Stimulated activated naive CD8-positive, alpha-beta T cell treated with anti-CD3 and anti-CD28 coated beads, Interleukin-15, Interleukin-2, amounts not matched to agents 100 U/mL and 50 U/mL, for 24 hours (primary cell): ENCODE measurements at places on chromosomes 12 and 14.
A peak's percentile ranks its signal among the peaks of the same experiment; 100 is the strongest.

DNA sequence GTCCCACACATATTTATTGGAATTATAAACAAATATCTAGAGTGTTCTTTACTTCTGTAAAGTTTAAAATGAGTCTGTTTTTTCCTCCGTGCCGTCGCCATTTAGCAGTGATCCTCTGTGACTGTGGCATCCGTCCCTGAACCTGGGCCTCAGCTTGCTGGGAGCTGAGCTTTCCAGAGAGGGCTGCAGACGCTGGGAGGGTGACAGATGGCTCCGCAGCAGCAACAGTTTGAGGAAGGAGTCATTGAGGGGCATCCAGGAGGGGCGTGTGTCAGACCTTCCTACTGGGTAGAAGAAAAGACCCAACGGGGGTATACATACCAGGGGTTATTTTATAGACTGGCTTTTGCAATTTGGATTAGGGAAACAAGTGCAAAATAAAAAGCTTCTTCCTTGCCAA lies 47.9 kb downstream of the NEUROD4 start:
- DNase-seq = no peak

DNA sequence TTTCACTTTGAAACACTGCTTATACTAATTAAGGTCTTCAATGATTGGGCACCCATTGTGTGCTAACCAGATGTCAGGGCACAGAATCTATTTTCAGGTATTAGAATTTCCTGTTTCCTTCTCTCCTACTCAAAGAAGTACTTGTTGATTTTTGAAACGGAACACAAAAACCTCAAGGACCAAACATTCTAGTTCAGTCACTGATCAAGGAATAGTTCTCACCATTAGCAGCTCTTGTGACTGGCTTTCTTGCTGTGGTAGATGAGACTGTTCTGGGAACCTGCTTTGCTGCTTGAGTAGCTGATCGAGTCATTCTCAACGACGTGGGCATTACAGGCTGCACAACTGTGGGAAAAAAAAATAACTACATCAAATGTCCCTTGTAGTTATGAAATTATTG lies 11.0 kb downstream of the DLGAP5 start:
- no peak for DNase-seq

DNA sequence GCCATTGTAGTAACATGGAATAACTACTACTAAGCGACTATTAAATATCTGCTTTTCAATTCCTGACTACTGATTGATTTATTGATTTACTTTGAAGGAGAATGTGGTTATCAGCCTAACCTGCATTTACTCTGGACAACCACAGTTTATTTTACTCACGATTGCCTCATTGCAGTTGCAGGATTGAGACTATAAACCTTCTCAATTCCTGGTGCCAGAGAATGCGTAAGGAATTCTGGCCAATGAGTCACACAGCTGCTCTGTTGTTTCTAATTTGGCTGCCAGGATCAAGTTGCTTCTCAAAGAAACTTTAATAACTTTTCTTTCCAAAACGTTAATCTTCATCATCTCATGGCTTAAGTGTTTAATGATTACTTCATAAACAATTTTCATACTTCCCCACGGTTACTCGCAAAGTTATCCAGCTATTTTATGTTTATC lies 13.1 kb upstream of the TMTC1 start:
- DNase-seq = no peak

GRCh38 chr12:31057671-31058070 lies 16.0 kb upstream of the DDX11 start:
- DNase-seq = no peak

DNA sequence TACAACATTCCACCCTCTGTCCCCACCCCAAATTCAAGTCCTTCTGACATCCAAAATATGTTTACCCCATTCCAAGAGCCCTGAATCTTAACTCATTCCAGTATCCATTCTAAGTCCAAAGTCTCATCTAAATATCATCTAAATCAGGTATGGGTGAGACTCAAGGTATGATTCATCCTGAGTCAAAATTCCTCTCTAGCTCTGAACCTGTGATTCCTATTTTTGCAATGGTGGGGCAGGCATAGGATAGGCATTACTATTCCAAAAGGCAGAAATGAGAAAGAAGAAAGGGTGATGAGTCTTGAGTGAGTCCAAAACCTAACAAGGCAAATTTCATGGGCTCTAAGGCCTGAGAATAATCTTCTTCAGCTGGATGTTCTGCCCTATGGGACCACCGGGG lies 140.3 kb upstream of the FAR2 start:
- DNase-seq = no peak

GRCh38 chr12:89789862-89790261 lies 81.2 kb upstream of the ATP2B1 start:
- DNase-seq = no peak

DNA sequence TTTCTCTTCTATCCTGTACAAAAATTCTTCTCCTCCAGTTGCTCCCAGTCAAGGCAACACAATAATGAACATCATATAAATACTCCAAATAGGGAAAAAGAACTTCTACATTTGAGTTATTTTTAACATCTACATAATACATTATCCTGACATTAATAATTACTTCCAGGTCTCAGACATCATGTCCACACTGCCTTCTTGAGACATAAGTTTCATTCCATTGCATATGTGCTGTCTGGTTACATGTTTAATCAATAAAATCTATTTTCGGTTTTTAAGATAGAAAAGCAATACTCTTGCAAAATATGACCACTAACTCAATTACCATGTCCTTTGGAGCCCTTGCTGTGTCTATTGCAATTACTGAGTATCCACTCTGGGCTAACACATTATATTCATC lies 881.9 kb downstream of the GALC start:
- no peak for DNase-seq

GRCh38 chr12:96811083-96811482 lies 96.0 kb upstream of the NEDD1 start:
- no peak for DNase-seq

GRCh38 chr14:64516969-64517368 lies 12.4 kb downstream of the ZBTB1 start:
- no peak for DNase-seq

DNA sequence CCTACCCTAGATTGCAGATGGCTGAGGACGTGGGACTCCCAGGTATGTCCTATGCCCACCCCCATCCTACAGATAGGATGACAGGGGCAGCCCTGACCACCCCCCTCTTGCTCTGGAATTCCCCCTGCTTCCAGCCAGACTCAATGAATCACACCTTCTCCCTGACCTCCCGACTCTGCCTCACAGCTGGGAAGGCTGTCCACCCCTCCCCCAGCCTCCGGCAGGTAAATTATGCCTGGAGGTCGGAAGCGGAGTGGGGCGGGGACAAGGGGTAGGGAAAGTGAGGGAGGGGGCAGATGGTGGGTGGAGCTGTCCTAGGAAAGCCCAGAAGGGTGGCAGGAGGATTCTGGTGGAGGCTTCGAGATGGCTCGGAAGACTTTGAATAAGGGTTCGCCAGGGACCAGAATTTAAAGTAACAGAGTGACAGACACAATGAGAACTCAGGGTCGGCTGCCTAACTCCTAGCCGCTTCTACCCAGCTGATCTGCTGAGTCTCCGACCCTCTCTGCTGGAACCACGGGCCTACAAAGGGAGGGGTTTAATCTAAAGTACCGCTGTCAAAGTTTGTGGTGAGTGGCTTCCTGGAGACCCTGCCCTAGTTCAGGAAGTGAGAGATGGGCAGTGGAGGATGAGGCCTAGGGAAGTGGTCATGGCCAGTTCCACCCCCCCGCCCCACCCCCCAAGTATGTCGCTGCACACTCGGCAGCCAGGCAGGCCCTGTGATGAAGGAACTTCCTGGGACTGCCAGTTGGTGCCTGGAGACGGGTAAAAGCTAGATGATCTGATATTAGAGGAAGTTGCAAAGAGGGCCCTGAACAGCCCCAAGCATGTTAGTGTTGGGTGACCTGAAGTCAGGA lies 4.2 kb downstream of the PLEKHG3 start:
- DNase-seq = no peak

DNA sequence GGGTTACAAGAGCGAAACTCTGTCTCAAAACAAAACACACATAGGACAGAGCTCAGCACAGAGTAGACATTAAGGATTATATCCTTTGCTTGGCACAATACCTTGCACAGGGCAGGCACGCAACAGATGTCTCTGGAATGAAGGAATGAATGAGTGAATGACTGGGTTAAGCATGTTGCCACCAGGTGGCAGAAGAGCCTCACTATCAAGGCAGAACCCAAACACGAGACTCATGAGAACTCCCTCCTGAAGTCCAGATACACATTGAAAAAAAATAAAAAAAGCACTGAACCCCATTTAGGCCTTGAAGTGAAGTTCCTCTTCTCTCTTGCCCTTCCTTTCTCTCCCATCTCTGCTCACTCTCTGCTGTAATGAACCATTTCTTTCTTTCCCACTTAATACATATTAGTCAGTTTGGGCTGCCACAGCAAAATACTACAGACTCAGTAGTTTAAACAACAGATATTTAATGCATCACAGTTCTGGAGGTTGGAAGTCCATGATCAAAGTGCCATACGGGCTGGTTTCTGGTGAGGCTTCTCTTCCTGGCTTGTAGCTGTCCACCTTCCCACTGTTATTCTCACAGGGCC lies 26.6 kb upstream of the LTA4H start:
- DNase-seq = peak; percentile 78

DNA sequence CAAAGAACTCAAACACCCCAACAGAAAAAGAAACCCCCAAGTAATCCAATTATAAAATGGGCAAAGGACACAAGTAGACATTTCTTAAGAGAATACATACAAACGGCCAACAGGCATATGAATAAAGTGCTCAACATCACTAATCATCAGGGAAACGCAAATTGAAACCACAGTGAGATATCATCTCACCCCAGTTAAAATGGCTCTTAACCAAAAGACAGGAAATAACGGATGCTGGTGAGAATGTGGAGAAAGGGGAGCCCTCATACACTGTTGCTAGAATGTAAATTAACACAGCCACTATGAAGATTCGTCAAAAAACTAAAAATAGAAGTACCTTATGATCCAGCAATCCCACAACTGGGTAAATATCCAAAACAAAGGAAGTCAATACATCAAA lies 52.4 kb downstream of the CLMN start:
- DNase-seq = no peak

- no peak for DNase-seq
These were observed 55.6 kb upstream of the OAS1 start for GRCh38 chr12:112851024-112851777.
